ENCODE measurements at places on chromosomes 6 and 20.

- DNase-seq, result no peak
Observed at GRCh38 chr6:47105469-47106178, 63.5 kb upstream of the ADGRF1 start.

- DNase-seq, result no peak
Observed at GRCh38 chr20:54228841-54229240, 21.0 kb downstream of the PFDN4 start.

- DNase-seq, result no peak
Observed at GRCh38 chr20:10332656-10333415, 101.2 kb downstream of the MKKS start.

- DNase-seq, result no peak
Observed at GRCh38 chr6:1287103-1287591, 24.8 kb upstream of the FOXQ1 start.

- DNase-seq, result no peak
Observed at GRCh38 chr6:6248651-6249050, 71.8 kb downstream of the F13A1 start.

- no peak for DNase-seq
Observed at GRCh38 chr6:156820089-156820798, 43.1 kb downstream of the ARID1B start.

- DNase-seq, result no peak
Observed at GRCh38 chr6:111427341-111428116, 55.5 kb downstream of the REV3L start.
